ENCODE measurements at places on chromosomes 13 and 19. TPM values are rescaled to one million over a fixed set of nuclear protein-coding genes. Genes with fewer than 3 reads are reported as not detected.

- no peak for DNase-seq
- H3K4me1 ChIP-seq, result peaks cover 70% of the 10 kb centered on the region
- H3K27ac ChIP-seq, result peak overlapping the region; percentile 85
- peaks cover 2% of the 10 kb centered on the region for H3K27me3 ChIP-seq
- peak overlapping the region; percentile 64 for H3K4me3 ChIP-seq
These were observed 687 bp upstream of the CIRBP start for GRCh38 chr19:1268226-1269064.

- no peak overlapping the region for H3K27ac ChIP-seq
- DNase-seq, result no peak
- peaks cover 7% of the 10 kb centered on the region for H3K36me3 ChIP-seq
- no peak overlapping the region for H3K4me3 ChIP-seq
These were observed 18.8 kb downstream of the GAS6 start for GRCh38 chr13:113845055-113845454.

DNA sequence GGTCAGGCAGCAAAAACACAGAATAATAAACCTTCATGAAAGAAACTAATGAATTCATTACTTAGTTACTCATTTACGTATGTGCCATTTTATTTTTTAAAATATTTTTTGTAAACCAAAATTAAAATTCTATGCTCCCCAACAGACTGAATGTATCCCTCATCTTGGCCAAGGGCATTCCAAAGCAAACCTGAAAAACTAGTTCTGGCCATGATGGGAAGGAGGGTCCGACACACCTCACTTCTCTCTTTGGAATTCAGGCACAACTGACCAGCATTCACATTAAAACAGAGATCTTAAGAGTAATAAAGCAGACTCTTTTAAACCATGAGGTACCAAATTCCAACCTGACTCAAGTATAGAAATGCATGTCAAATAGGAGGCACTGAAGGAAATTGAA lies 1576.9 kb upstream of the SPRY2 start:
- H3K27ac ChIP-seq, result no peak overlapping the region
- H3K4me3 ChIP-seq, result no peak overlapping the region
- no peaks in the 10 kb centered on the region for H3K36me3 ChIP-seq
- H3K4me1 ChIP-seq, result no peaks in the 10 kb centered on the region
- no peaks in the 10 kb centered on the region for H3K27me3 ChIP-seq

DNA sequence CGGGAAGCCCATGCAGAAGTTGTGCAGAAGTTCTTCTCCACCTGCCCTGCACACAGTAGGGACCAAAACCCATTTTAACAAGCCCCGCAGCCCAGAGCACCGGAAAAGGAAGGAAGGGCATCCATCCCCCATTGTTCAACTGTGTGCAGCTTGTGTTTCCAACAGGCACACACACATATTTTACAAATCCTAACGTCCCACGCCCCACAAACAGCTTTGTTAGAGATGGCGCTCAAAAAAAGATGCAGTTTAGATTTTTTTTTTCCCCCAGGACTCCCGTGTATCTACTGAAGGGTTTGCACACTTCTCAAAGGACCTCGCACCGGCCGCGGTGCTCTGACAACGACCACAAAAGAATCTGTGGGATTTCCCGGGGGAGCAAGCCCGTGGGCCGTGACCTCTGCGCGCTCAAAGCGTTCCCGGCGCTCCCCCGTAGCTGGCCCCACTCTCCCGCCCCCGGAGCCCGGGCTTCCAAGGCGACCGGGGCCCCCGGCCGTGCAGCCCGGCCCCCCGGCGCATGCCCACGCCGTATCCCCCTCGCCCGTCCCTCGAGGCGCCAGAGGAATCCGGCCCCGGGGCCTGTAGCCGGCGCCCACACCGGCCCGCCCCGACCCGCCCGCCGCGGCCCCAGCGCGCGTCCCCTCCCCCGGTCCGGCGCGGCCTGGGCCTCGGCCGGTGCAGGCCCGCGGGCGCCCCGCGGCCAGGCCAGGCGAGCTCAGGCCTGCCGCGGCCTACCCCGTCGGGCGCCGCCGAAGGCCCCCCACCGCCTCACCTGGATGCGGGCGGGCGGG lies 523 bp downstream of the ELAVL1 start:
- H3K36me3 ChIP-seq, result peaks cover 13% of the 10 kb centered on the region
- peak; percentile 38 for DNase-seq
- peaks cover 40% of the 10 kb centered on the region for H3K4me1 ChIP-seq
- peak overlapping the region; percentile 83 for H3K4me3 ChIP-seq

GRCh38 chr13:38674208-38674607 lies 12.7 kb upstream of the FREM2 start:
- H3K27me3 ChIP-seq, result no peaks in the 10 kb centered on the region
- H3K4me3 ChIP-seq, result no peak overlapping the region
- no peaks in the 10 kb centered on the region for H3K4me1 ChIP-seq
- H3K36me3 ChIP-seq, result no peaks in the 10 kb centered on the region
- no peak overlapping the region for H3K27ac ChIP-seq
- no peak for DNase-seq

- H3K27me3 ChIP-seq, result no peaks in the 10 kb centered on the region
- DNase-seq, result no peak
- H3K4me3 ChIP-seq, result no peak overlapping the region
- H3K4me1 ChIP-seq, result no peaks in the 10 kb centered on the region
- H3K36me3 ChIP-seq, result no peaks in the 10 kb centered on the region
These were observed 560.1 kb downstream of the DIAPH3 start for GRCh38 chr13:59603646-59604045.

Gene PLEKHF1
- 46.0 TPM for total RNA-seq

Gene NANOS3
- 0.90 TPM for total RNA-seq

Gene SHC2
- total RNA-seq, result not detected

Gene FBN3
- not detected for total RNA-seq

Gene SLITRK6
- total RNA-seq, result not detected
